ENCODE measurements at places on chromosomes 11 and 22.

DNA sequence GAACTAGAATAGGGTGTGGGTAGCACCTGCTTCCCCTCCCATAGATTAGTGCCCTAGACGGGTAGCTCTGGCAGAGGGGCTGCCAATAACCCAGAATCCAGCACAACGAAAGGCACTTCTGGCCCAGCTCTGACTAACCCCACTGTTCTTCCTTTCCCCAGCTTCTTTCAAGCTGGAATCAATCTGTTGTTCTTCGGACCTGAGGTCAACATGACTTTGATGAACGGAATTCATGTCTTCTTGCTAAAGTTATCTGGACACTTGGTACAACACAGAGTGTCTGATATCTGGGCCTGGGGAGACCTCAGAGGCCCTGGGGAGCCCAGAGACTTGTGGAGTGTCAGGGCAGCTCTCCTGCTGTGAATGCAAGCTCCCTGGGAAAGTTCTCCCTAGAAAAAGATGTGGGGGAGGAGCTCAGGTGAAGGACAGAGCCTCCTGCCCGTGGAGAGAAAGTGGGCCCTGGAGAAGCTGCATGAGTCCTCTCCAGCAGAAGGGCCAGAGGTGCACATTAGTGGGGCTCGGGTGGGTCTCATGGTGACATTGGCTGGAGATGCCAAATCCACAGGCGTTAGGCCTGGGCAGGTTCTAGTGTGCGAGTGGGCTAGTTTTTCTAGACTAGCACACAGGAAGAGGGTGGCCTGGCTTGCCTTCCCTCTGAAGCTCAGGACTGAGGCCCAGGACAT is 6.3 kb downstream of the KCNJ11 start:
- no peak for DNase-seq

DNA sequence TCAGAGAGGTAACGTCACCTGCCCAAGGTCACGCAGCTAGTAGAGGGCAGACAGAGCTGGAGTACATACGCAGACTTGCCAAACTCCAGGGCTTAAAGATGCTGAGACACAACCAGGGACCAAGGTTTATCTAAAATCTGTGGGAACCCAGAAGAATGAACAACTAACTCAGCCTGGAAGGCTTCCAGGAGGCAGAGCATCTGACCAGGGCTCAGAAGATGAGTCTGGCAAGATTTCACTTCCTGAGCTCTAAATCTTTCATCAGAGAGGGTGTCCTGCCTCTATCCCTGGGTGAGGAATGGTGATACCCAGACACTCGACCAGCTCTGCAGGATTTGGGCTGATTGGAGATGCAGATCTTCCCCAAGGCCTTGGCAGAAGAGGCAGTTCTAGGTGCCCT is 9.1 kb downstream of the GAL3ST1 start:
- DNase-seq = no peak

DNA sequence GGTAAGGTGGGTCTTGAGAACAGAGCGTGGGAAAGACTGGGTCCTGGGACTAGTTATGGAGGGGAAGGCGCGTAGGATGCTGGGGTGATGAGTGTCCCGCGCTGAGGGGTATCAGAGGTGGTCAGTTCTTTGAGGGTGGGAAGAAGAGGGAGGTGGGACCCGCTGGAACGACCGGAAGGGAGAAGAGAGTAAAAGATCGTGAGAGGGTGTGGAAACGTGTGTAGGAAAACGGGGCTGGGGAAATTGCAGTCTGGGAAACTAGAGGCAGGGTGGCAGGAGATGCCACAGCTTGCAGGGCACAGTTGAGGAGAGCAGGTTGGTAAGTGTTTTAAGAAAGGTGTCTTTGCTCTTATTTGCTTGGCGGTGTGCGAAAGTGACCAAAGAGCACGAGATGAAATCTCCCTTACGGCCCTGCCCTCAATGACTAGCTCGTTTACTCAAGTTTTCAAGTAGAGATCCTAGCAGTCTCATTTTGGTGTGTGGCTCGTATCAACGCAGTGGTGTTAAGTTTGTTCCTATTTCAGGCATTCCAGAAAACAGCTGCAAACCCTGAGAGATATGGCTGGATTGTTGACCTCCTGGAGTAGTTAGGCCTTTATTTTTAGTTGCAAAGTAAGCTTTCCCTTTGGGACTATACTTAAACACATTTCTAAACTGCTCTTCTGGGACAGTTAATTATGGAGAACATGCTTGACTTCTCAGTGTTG is 615 bp downstream of the STT3A start:
- DNase-seq = peak; percentile 44

- no peak for DNase-seq
Measured at GRCh38 chr11:115980337-115981103, 476.3 kb upstream of the CADM1 start.

DNA sequence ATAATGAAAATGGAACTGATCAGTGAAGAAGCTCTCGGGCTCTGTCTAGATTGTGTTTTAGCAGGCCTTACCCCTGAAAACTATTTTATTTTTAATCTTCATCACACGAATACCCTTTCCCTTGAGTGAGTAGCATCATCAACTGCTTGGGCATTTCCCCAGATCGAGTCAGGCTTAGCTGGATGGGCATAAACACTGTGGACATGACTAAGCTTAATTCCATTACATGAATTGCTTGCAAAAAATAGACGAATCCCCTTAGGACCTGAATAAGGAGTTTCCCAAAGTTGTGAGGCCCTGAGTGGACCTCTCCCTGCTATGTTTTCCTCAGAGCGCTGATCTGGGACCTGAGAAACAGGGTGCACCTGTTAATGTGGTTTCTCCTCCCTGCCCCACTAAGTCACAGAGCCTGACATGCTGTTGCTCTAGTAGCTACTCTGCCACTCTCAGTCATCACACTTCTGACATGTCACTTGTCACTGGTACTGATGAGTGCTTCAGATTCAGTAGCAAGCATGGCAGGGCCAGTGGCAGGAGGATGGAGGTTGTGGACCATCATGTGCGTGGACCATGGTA is 53.5 kb downstream of the ENDOD1 start:
- DNase-seq = no peak

DNA sequence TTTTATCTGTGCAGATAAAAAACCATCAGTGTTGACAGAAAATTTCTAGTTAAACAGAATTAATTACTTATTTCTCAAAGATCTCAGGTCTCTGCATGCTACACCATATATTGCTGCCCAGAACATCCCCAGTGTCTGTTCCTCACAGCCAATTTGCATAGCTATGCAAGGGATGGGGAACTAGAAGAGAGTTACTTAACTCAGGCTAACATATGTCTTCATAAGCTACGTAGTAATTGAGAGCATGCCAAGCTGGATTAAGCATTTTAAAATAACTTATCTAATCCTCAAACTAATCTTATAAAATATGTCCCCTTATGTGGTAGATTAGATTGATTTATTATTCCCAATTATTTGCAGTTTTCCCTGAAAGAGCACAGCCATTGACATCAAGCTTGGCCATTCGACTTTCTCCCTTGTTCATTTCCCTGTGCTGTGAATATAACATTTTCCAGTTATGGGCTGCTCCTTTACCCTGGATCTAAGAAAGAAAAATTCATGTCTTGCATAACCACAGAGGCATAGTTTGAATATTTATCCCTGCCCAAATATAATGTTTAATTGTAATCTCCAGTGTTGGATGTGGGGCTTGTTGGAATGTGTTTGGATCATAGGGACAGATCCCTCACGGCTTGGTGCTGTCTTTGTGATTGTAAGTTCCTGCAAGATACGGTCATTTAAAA is 69.1 kb downstream of the C11orf87 start:
- no peak for DNase-seq

DNA sequence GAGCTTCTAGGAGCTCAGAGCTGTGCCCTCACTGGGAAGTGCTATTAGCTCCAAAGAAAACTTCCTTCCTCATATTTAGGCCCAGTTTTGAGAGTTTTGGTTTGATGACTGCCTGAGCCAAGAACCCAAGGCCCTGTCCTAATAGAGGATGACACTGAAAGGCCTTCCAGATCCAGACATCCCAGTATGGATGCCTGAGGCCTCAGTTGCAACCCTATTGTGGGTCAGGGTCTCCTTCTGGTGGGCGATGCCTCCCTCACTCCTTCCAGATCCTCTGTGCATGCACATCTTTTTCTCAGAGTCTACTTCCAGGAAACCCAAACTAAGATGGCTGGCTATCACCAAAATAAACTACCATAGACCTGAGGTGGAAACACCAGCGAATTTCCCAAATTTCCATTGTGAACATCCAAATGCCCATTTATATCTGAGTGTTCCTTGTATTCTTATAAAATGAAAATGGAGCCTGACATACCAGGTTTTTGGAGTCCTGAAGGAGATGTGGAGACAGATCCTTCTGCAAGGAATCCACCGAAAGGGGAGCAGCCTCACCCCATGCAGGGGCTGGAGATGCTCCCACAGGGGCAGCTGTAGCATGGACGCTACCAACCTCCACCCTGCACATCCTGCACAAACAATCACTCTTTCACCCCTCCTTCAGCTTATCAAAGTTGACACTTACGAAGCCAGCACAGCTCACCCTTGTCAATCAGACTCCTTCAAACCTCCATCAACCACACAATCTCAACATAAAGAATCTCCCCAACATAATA is 61.1 kb downstream of the GGTLC2 start:
- no peak for DNase-seq

DNA sequence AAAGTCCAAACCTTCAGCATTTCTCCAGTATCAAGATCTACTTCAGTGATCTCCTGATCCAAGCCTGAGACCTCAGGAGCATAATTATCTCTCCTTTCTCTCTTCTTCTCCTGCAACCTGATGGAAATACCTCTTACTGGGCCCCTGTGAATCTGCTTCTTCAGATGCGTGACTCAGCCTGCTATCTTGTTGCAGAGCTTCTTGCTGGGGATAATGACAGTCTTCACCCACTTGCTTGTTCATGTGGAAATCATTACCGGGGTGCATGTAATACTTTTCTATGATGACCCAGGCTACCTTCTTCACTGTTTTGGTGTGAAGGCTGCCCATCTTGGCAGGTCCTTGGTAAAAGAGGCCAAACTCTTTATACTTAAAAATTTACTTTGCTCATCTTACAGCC is 140.0 kb upstream of the POU2AF2 start:
- no peak for DNase-seq

DNA sequence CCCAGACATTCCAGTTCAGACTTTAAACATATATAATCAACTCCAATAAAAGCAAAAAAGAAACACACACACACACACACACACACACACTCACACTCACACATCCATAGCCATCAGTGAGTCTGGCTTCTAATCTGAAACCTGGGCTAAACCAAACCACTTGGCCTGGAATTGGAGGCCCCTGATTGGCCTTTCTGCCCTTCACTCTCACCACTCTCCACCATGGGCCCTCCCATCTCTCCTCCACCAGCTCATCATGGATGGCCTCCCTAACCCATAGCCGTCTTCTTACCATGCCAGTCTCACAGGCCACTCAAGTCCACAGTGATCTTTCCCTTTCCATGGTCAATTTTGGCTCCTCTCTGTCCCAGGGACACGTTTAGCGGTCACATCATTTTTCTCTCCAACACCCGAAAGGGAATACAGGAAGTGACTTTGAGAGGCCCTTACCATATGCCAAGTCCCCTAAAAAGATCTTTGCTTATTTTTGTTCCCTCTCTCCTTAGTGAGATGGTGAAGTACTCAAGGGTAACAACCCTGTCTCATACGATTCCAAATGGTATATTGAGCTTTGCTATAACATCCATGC is 66.6 kb downstream of the ENDOD1 start:
- DNase-seq = no peak

DNA sequence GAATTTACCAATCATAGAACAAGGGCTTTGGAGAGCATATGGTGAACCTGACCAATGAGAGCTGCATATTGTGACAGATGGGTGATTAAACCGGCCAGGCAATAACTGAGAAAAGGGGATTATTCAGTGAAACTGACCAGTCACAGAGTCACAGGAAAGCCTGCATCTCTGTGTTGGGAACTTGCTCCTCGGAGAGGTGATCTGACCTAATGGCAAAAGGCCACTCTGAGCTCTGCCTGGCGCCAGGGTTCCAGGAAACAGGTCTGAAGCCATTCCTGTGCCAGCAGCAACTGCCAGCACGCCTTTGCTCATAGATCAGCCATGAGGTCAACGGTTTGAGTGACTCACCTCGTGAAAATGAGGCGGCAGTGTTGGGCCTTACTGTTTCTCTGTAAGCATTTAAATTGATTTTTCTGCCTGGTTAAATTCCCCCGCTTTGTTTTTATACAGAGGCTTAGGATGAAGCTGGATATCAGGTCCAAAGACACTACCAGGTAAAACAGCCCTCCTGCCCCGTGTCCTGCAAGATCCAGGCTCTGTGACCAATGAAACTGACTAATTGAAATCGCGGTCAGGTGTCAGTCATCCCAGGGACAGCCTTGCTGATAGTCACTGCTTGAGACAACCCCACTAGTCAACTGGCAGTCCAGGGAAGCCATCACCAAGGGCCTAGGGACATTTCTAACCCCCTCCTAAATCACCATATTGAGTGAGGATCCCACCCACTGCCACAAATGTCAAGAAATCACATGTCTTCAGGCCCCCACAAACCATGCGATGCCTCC is 35.8 kb upstream of the MYOD1 start:
- no peak for DNase-seq

- no peak for DNase-seq
Measured at GRCh38 chr11:46485856-46486443, 94.4 kb upstream of the CHRM4 start.

- DNase-seq = no peak
Measured at GRCh38 chr11:72951888-72952287, 137.7 kb downstream of the ATG16L2 start.
